ENCODE measurements at places on chromosomes 16 and 17. TPM values are rescaled to one million over a fixed set of nuclear protein-coding genes. Genes with fewer than 3 reads are reported as not detected.

DNA sequence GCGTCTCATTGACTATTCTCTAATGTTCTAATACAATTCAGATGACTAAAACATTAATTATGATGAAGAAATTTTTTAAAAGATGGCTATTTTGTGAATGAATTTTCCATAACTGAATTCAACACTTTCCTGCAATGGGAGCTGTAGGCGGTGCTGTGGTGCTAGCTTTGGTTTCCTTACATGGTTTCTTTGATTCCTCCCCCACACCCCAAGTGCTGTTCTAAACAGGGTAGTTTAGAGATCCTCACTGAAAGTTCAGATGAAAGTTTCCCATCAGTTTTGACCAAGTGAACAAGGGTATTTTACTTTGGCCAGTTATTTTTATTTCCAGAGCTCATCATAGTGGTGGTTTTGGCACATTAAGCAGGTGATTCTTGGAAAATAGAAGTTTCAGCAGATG, 26.0 kb upstream of the MRC2 start:
- no peak for DNase-seq

The DLX3 gene
- 0.52 TPM for total RNA-seq

The OR2C1 gene
- 0.25 TPM for total RNA-seq

DNA sequence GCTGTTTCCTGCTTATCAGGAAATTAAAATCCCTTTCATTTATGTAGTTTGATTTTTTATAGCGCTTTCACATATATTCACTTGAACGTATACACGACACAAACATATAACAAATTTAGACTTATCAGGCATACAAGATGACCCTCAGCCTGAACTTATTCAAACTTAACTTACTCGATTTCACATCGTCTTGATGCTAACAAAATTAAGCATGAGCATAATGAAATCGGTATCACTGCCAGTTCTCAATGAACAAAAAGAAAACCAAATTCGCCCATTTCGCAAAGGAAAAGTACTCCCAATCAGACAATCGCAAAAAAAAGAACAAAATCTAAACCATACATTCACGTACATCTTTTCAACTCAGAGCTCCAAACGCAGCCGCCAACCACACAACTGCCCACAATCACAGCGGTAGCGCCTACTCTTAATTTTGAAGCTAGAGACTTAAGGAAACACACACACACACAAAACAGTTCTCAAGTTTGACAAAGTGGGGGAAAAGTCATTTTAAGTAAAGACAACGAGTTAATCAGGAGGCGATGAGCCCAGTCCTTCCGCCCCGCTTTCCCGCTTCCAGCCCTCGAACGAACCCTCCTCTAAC, 1.1 kb downstream of the GJC1 start:
- no peak for DNase-seq

- no peak for DNase-seq
These were observed 247.0 kb upstream of the CIBAR2 start for GRCh38 chr16:85359147-85359822.

- DNase-seq, result no peak
These were observed 4.5 kb upstream of the HS3ST3B1 start for GRCh38 chr17:14296166-14296910.

DNA sequence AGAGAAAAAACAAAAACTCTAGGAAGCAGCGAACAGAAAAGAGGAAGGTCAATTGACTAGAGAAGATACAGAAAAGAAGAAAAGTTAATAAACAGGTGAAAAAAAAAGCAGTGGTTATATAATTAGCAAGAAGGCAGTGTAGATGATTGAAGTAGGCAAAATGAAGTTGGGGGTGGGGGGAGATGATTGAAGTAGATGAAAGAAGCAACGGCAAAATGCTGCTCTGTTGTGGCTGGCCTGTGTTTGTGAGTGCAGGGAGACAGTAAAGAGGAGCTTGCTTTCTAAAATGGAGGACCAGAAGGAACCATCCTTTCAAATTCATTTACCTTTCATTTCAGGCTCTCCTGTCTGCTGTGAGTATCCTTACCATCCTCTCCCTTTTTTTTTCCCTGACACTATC, 3.6 kb downstream of the EVI2B start:
- no peak for DNase-seq

DNA sequence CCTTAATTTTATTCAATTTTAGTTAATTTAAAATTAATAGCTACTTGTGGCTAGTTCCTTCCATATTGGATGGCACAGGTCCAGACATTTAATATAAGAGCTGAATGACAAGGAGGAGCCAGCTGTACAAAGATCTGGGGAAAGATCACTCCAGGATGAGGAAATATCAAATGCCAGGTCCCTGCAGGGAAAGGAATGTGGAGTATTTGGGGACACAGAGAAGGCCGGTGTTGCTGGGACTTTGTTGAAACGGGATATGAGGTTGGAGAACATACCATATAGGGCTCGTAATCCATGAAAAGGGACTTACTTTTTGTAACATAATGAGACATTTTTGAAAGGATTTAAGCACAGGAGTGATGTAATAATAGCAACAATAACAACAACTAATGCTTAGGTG, 426.8 kb downstream of the HS3ST4 start:
- DNase-seq, result no peak

- peak; percentile 91 for DNase-seq
These were observed 8.8 kb downstream of the TAX1BP3 start for GRCh38 chr17:3659541-3660111.

The CACNG3 gene
- not detected for total RNA-seq

The SMTNL2 gene
- 5.7 TPM for total RNA-seq

The TMEM100 gene
- total RNA-seq, result 11.7 TPM

- no peak for DNase-seq
These were observed 18.0 kb downstream of the FOXF1 start for GRCh38 chr16:86528061-86528929.

The FOXF1 gene
- total RNA-seq, result 0.57 TPM

- DNase-seq, result no peak
These were observed 24.6 kb downstream of the CMIP start for GRCh38 chr16:81469183-81469677.

DNA sequence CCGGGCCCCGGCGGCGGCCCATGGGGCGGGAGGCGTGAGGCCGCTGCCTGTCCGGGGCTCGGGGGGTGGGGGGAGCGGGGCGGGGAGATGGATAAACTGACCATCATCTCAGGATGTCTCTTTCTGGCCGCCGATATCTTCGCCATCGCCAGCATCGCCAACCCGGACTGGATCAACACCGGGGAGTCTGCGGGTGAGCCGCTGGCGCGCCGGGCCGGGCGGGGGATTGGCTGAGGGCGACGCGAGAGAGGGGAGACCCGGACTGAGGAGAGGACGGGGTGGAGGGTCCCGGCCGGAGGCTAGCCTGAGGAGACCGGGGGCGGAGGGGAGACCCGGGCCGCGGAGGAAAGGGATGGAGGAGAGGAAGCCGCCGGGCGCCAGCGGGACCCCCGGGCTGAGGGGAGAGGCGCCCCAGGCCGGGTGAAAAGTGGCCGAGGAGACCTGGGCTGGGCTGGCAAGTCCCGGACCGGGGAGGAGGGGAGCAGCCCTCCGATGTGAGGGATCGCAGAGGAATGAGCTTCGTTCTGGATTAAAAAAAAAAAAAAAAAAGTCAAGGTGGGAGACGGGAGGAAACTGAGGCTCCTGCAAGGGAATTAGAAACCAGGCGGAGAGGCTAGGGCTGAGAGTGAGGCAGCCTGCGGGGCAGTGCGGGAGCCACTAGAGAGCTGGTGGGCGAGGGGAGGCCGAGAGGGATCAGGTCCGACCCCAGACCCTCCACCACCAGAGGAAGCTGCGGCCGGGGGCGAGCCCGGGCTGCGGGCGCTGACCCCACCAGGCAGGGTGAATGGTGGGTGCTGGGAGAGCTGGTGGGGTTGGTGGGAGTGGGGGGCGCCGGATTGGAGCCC, 526 bp downstream of the MOSMO start:
- DNase-seq, result peak; percentile 35

DNA sequence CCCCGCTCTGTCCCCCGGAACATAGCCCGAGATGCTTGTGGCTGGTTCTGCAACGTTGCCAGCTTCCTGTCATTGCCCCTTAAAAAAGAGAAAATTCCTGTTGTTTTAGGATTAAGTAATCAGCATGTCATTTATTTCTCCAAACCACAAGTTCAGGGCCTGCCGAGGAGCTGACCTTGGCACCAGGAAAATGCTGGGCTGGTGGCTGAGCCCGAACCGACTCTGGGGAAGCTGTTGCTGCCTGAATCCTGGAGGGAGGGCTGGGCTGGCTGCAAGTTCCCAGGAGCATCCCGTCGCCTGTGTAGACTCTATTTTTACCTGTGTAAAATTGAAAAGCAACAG, 130.9 kb upstream of the FOXF1 start:
- DNase-seq, result no peak

The KIF2B gene
- total RNA-seq, result not detected

- DNase-seq, result no peak
These were observed 338.8 kb downstream of the SEC14L1 start for GRCh38 chr17:77479372-77480198.

The KRTAP4-11 gene
- not detected for total RNA-seq

DNA sequence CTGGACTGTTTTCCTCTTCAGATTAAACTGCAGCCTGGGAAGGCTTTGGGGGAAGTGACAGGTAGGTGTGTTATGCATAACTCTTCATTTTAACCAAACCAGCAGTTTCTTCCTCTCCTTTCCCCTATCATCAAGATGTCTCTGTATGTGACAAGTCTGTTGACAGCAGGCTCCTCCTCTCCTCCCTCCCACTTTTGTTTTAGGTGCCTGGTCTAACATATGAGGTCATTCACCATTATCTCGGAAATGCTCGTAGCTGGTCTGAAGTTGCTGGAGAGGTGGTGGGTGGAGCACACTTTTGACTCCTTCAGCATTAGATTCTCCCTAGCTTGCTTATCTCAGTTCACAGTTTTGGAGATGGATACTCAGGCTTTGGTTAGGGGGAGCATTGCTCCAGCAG, 571.0 kb upstream of the EEF2KMT start:
- no peak for DNase-seq

DNA sequence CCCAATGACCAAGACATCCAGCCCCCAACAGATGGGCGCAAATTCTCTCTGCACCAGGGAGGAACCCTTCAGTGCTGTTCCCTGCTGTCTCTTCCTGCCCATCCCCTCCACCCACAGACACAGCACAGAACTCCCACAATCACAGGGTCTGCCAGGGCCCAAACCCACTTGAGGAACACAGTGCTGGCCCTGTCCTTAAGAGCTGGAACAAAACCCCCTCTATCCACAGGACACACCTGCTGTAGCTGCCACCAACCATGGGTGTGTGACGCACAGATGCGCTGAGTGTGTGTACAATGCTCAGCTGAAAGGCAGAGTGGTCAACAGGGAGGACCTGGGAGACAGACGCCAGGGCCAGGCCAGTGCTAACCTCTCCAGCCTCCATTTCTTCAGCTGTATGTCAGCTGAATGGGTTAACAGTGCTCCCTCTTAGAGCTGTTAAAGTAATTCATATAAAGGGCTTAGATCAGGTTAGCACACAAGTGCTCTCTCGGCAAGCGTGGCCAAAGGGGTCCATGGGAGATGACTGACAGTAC, 62.1 kb downstream of the AMFR start:
- no peak for DNase-seq

GRCh38 chr16:57759131-57759530, 23.6 kb downstream of the KATNB1 start:
- no peak for DNase-seq

- DNase-seq, result peak; percentile 64
These were observed 10.0 kb downstream of the BAIAP2 start for GRCh38 chr17:81044764-81045589.

GRCh38 chr16:932831-933330, 37.9 kb downstream of the LMF1 start:
- no peak for DNase-seq

DNA sequence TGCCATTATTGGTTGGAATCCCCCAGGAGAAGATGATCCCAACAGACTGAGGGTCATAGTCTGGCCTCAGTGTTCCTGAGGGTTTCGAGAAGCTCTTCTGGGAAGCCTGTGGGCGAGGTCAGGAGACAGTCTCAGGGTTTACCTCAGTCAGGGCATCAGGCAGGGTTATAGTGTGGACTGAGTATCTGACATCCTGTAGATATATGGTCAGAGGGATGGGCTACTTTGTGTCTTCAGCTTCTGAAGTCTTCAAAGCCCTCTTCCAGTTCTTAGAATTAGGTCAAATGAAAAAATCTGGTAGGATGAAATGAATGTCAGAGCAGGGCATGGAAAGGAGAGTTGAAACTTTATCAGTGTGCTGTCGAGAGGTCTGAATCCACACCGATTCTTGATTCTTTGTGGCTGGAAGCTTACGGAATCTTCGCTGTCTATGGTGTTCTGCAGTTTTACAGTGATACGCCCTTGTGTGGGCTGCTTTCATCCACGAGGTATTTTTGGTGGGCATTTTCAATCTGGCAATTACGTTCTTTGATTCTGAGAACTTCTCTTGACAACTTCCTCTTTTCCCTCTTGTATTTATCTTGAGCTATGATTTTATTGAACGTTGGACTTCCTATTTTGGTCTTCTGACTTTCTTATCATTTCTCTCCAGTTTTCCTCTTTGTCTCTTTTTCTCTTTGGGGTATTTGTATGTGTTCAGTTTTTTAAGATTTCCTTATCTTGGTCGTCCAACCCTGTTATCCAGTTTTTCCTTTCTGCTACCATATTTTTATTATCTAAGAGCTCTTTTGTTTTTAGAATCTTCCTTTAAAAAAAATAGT, 30.4 kb downstream of the BPTF start:
- no peak for DNase-seq

The ENPP7 gene
- not detected for total RNA-seq

GRCh38 chr16:84631886-84632285, 14.0 kb upstream of the COTL1 start:
- DNase-seq, result no peak

The DNASE1L2 gene
- total RNA-seq, result 0.75 TPM

The GAST gene
- total RNA-seq, result not detected

DNA sequence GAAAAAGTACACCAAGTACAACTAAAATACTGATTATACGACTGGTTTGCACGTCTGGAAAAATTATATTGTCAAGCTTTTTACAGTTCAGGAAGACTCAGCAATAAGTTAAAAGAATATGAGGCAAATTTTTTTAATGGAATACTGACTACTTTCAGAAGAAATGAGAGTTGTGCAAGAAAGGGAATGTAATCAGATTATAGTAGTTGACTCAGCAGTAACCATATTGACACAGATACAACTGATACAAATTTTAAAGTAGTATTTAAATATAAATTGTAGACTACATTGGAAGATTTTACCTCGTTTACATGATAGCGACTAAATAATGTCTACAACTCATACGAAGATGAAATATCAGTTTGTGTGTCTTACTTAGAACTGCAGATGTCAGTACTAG, 16.7 kb downstream of the ASGR2 start:
- no peak for DNase-seq

- DNase-seq, result no peak
These were observed 10.0 kb downstream of the SLC38A8 start for GRCh38 chr16:84032458-84033178.

GRCh38 chr17:39126436-39126835, 25.0 kb downstream of the PLXDC1 start:
- no peak for DNase-seq

The C17orf75 gene
- total RNA-seq, result 22.8 TPM

The TMEM238L gene
- total RNA-seq, result not detected

- no peak for DNase-seq
These were observed 158.6 kb downstream of the SALL1 start for GRCh38 chr16:50992350-50993032.

The SLC38A8 gene
- total RNA-seq, result not detected

The LITAFD gene
- not detected for total RNA-seq

The IGF2BP1 gene
- total RNA-seq, result not detected

The NME1 gene
- 17.0 TPM for total RNA-seq

- DNase-seq, result no peak
These were observed 46.8 kb upstream of the TMEM97 start for GRCh38 chr17:28272166-28272565.
